ENCODE measurements at places on chromosomes 16 and 17.
A peak's percentile ranks its signal among the peaks of the same experiment; 100 is the strongest.

DNA sequence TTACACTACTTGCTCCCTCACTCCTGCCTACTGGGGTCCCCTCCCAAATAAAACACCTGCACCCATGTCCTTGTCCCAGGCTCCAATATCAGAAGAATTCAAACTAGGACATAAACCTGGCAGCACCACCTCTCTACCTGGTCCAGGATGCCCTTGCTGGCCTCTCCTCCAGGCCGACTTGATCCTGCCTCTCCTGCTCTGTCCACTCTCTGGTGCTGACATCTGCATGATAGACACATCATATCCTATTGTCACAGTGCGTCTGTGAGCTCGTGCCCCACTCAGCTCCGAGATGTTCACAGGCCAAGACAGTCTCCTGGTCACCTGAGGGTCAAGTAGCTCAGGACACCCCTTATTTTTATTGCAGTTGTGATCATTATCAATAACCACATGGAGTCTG lies 31.5 kb upstream of the GRIN2A start:
- no peak for DNase-seq

- DNase-seq, result no peak
Observed at GRCh38 chr17:43660816-43661493, 767 bp downstream of the MEOX1 start.

DNA sequence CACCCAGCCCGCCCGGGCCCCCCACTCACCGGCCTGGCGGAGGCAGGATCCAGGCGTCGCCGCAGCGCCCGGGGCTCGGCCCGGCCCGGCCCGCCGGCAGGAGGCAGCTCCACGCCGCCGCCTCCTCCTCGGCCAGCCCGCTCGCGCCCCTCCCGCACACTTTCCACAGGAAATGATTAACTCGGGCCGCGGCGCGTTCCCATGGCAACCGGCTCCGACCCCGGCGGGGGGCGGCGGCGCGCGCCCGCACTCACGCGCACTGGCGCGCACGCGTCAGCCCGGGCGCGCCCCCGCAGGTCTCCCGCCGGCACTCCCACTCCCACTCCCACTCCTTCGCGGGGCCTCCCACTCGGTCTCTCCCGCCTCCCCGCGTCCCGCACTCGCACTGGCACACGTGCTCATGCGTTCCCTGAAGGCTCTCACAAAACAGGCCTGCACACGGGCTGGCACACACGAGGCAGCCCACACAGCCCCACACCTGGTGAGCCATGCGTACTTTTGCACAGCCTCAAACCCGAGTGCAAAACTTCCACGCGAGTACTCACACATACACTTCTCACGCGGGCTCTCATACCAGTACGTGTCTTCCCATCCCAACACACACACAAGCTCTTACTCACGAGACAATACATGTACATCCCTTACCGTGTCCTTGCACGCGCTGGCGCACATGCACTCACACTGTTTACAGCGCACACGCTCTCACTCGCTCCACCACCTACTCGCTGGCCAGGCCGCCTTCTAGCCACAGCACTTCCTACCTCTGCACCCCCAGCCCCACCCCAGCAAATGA lies at the start of gene KIFC3:
TSS of gene KIFC3 (minus strand) at position 151 of the 793 bp plus-strand sequence. CDS start 4,248 bp downstream, outside the sequence.
- DNase-seq, result peak; percentile 63

GRCh38 chr17:10557422-10557821 lies 8.0 kb upstream of the MYH2 start:
- no peak for DNase-seq

DNA sequence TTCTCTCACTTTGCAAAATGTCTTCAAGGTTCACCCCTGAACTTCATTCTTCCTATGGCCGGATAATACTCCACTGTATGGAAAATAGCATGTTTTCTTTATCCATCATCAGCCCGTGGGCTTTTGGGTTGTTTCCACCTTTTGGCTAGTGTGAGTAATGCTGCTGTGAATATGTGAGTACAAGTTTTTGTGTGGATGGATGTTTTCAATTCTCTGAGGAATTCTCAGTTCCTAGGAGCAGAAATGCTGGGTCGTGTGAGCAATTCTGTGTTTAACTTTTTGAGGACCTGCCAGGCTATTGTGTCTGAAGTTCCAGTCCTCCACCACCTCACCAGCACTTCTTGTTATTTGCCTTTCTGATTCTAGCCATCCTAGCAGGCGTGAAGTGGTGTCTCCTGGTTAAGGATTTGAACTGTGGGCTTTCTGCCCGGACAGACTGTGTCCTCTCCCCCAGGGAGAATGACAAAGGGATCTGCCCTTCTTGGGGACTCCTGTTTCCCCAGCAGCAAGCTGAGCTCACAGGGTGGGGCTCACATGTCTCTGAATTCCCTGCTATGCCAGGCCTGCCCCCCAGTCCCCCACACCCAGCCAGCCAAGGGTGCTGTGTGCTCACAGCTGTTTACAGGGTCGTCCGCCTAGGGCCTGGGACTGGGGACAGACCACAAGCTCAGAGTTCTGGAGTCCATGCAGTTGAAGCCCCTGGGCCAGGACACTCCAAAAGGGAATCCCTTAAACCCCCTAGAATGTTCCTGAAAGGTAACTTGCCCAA lies 92.2 kb upstream of the CIBAR2 start:
- no peak for DNase-seq

- peak; percentile 72 for DNase-seq
Observed at GRCh38 chr17:43878260-43879175, 28.8 kb downstream of the MPP2 start.

DNA sequence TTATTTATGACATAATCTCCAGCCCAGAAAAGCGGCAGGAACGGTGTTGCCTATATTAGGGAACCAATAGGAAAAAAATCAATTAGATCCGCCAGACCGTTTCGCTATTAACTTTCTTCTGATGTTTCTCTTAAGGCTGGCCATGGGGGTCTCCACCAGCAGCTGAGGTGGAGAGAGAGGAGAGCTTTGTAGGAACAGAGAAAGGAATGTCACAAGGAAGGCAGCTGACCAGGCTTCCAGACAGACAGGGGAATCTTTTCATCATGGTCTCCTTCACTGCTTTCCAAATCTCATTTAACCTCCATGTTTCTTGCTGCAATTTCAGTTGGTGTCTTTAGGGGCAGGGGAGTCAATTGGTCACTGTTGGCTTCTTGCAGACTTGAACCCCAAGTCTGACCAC lies 8.9 kb upstream of the SEZ6 start:
- no peak for DNase-seq

DNA sequence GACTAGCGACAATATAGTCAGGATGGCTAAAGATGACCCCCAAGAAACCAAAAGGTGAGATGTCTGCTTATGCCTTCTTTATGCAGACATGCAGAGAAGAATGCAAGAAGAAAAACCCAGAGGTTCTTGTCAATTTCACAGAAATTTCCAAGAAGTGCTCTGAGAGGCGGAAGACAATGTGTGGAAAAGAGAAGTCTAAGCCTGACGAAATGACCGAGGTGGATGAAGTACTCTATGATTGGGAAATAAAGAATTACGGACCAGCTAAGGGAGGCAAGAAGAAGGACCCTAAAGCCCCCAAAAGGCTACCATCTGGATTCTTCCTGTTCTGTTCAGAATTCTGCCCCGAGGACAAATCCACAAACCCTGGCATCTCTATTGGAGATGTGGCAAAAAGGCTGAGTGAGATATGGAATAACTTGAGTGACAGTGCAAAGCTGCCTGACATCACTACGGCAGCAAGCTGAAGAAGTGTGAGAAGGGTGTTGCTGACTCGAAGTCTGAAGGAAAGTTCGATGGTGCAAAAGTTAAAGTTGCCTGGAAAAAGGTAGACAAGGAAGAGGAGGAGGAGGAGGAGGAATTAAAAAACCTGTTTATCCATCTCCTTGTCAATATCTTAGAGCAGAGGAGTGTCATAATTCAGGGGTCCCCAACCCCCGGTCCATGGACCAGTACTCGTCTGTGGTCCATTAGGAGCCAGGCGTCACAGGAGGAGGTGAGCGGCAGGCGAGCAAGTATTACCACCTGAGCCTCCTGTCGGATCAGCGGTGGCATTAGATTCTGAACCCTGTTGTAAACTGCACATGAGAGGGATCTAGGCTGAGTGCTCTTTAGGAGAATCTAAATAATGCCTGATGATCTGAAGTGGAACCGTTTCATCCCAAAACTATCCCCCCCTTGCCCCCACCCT lies 25.1 kb upstream of the ADGRG1 start:
- DNase-seq, result no peak

GRCh38 chr16:26189536-26189935 lies 497.8 kb downstream of the HS3ST4 start:
- DNase-seq, result no peak

Data from stimulated activated CD4-positive, alpha-beta T cell treated with anti-CD3 and anti-CD28 coated beads, Interleukin-12 subunit alpha, Interleukin-12 subunit beta, amount 100 ng/mL, for 4 hours (primary cell).